IPS DF 19.7 (cell line): ENCODE measurements at places on chromosomes 3 and 15.
A peak's percentile ranks its signal among the peaks of the same experiment; 100 is the strongest.

- no peak for DNase-seq
Observed at GRCh38 chr15:59185725-59186124, 20.9 kb upstream of the LDHAL6B start.

- no peak for DNase-seq
Observed at GRCh38 chr3:42061025-42061712, 30.0 kb upstream of the TRAK1 start.

GRCh38 chr3:71601811-71602210, 18.3 kb upstream of the FOXP1 start:
- no peak for DNase-seq

- no peak for DNase-seq
Observed at GRCh38 chr3:160553827-160554226, 11.5 kb downstream of the KPNA4 start.

GRCh38 chr3:55858302-55858701, 371.2 kb upstream of the WNT5A start:
- DNase-seq: no peak

- no peak for DNase-seq
Observed at GRCh38 chr3:65170390-65171042, 482.7 kb upstream of the ADAMTS9 start.

- no peak for DNase-seq
Observed at GRCh38 chr3:94303897-94304296, 241.0 kb downstream of the NSUN3 start.

GRCh38 chr3:133568294-133569014, 5.0 kb upstream of the CDV3 start:
- DNase-seq: no peak

GRCh38 chr15:99090938-99091337, 13.9 kb upstream of the SYNM start:
- no peak for DNase-seq

GRCh38 chr3:128607710-128608048, 42.9 kb downstream of the RPN1 start:
- DNase-seq: no peak

GRCh38 chr15:53589520-53590057, 169.9 kb downstream of the WDR72 start:
- DNase-seq: no peak

GRCh38 chr15:40543631-40544294, 21.1 kb downstream of the CCDC32 start:
- DNase-seq: no peak

GRCh38 chr3:53161450-53161819, 426 bp downstream of the PRKCD start:
- DNase-seq: no peak

GRCh38 chr3:167166594-167167253, 213.4 kb downstream of the ZBBX start:
- DNase-seq: no peak

DNA sequence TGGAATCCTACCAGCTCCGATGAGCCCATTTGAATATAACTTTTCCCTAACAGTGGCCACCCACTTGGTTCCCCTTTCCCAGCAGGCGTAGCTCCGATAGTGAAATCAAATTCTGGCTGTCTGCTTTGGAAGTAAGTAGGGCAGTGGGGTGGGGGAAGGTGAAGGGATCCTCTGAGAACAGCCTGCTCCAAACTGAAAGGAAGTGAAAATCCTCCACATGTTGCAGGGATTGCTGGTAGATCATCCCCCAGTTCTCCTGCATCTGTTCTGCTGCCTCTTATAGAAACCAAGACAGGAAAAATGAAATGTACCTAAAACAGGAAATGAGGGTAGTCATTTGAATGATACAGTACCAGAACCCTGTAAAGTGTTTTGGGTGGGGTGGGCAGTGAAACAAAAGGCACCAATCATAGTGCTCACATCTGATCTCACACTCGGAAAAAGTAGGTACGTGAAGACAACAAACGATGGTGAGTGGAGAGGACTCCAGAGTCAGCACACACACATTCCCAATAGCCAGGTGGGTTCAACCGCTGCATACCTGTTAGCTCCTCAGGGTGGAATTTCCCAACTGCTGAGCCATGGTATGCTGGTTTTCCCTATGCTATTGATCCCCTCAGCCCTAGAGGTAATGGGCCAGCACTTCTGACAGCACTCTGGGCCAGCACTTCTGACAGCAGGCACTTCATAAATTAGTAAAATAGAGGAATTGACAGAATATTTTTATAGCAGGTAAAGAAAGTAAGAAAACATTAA, 304.9 kb upstream of the ADAMTS9 start:
- peak; percentile 56 for DNase-seq

GRCh38 chr3:110612045-110612444, 459.6 kb upstream of the NECTIN3 start:
- no peak for DNase-seq

DNA sequence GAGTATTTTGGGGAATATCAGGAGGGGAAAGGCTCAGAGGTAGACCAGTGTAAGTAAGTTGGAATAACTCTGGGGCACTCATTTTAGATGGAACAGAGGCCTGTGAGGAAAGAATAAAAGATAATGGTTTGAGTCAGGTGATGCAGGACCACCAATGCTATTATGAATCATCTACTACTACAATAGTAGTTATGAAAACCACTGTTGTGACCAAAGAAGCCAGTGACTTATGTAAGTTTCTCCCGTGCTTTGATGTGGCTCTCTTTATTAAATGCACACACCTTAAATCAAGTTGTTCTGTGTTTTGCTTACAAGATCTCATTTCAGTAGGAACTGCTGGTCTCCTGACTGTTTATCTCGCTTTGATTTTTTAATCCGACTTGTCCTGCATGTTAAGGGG, 13.1 kb upstream of the GUCA1C start:
- DNase-seq: no peak

- no peak for DNase-seq
Observed at GRCh38 chr3:16174389-16174788, at the start of gene GALNT15. TSS of gene GALNT15 (plus strand) at chr3:16174680. CDS start at chr3:16175152, 472 bp downstream.

- DNase-seq: no peak
Observed at GRCh38 chr15:86231864-86232721, 152.4 kb downstream of the AGBL1 start.

DNA sequence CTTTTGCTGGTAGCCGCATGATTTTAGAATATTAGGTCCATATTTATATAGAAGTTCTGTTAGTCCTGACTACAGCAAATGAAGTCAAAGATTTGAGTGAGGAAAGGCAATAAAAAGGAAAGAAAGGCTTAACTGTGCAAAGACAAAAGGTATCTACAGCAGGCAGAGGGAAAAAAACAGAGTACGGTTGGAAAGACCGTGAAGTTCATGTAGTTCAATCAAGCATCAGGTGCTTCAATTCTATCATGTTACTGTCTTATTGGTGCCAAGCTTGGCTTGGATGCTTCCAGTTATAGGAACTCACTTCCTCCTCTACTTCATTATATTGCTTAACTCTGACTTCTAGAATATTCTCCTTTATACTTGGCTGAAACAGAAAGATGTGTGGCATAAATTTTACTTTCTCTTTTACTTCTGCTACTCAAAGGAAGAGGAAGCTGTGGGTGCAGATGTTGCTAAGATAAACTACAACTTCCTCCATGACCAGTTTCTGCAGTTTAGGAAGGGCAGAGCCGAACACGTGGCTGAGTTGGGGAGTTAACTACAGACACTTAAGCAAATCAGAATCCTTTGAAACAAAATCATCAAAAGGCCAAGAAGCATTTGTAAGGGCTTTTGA, 72.6 kb upstream of the ZBED2 start:
- no peak for DNase-seq

DNA sequence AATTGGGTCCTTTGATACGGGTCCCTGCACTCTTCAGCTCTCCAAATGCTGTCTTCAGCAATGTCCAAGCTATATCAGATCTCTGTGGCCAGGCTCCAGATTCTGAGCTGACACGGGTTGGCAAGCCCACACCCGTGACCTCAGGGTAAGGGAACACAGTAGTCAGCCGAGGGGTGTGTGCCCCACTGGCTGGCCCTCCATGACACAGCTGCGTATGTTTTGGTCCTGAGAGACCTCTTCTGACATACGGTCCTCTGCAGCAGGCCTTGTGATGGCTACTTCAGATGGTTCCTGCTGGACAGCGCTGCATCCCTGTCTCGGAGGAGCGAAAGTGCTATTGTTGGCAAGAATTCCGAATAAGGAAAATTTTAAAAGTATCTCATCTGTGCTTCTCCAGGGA, 85.2 kb upstream of the ADAMTS17 start:
- DNase-seq: no peak

GRCh38 chr15:63041974-63042876, at the start of gene TPM1:
TSS of gene TPM1 (plus strand) at chr15:63042747. CDS start at chr15:63042830, 83 bp downstream.
- no peak for DNase-seq

GRCh38 chr3:124467980-124468902, 262.0 kb upstream of the UMPS start:
- no peak for DNase-seq

DNA sequence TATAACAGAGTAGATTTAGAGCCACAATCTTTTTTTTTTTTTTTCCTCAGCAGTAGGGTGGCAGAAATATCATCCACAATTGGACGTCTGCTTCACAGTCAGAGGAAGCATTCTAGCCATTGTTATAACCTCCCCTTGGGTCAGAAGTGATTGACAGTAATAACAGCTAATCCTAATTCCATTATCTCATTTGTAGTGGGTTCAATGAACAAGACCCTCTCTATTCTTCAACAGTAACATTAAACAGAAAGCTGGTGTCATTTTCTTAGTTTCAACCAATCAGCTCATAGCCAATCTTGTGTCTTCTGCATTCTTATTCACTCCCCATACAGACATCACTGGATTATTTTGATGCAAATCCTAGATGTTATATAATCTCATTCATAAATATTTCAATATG, 44.6 kb downstream of the QTRT2 start:
- no peak for DNase-seq

DNA sequence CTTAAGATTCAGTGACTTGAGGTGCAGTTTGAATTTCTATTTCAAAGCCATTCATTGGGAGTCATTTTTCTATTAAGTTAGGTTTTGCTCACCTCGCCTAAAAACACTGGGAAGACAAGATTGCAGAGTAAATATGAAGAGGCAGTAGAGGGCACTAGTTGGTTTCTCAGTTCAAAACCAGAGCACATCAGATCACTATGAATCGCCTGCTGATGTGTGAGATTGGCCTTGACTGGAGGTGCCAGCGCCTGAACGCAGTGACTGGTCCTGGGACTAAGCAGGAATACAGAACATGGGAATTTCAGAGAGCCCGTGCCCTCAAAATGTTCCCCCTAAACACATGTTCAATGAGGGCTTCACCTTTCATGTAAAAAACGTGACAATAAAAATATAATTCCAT, 229.0 kb downstream of the ITPR1 start:
- no peak for DNase-seq

- DNase-seq: no peak
Observed at GRCh38 chr15:78509726-78510312, 2.4 kb downstream of the HYKK start.

GRCh38 chr3:196967412-196968232, 1.0 kb downstream of the PIGZ start:
- no peak for DNase-seq

DNA sequence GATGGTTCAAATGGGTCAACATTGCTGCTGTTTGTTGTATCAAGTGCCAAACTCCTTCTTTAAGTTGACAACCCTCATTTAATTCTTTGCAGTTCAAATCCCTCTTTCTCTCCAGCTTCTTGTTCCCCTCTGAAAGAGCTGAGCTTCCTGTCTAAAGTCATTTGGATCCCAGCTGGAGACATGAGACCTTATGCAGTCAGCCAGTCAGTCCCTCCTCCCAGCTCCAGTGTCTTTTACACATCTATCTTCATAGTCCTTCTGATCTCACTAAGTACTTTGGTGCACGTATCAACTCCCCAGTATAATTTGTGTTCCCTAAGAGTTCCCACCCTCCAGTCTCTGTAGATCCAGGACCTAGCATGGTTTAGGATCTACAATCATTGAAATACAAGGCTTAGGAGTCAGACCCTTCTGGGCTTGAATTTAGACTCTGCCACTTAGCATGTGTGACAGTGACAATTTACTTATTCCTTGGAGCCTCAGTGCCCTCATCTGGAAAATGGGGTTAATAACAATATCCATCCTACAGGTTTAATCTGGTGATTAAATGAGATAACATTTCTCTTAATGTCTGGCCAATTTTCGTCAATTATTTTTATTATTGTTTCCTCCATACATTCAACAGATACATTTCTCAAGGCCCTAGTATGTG, 102.8 kb upstream of the SEMA6D start:
- no peak for DNase-seq

- DNase-seq: no peak
Observed at GRCh38 chr15:36642311-36642710, 62.9 kb downstream of the CDIN1 start.

- no peak for DNase-seq
Observed at GRCh38 chr3:169509780-169510692, 153.5 kb downstream of the MECOM start.

DNA sequence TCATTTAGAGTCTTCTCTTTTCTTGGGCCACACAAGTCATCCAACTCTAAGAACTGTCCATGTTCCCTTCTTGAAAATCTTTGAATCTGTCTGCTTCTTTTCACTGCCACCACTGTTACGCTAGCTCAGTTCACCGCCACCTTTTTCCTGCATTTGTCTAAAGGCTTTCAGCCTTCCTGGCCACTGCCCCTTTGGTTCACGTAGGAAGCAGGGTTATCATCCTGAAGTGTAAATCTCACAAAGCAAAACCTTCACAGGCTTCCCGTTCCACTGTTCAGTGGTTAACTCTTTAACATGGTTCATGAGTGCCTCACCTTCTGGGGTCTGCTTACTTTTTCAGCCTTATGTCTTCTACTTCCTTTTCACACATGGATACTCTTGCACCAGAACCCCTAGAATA, 26.3 kb upstream of the CCDC39 start:
- no peak for DNase-seq

- no peak for DNase-seq
Observed at GRCh38 chr3:107384907-107385306, 7.7 kb downstream of the CCDC54 start.

DNA sequence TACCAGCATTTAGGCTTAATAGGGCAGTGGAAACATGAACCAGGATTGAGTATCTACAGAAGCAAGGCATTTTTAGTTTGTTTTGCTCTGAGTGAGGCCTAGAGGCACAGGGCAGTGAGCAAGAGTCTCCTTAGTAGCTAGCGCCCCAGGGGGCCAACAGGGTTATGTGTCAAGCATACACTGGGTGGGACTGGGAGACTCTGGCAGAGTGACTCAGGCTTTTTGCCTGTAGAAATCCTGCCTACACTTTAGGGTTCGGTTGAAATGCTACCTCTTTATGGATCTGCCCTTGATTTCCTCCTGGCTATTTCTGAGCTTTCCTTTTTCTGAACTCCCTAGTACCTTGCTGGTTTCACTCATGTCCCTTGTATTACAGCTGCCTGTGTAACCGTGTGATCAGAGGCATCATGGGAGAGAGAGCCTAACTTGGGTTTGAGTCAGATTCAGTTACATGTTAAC, 72.2 kb downstream of the TOP2B start:
- no peak for DNase-seq

DNA sequence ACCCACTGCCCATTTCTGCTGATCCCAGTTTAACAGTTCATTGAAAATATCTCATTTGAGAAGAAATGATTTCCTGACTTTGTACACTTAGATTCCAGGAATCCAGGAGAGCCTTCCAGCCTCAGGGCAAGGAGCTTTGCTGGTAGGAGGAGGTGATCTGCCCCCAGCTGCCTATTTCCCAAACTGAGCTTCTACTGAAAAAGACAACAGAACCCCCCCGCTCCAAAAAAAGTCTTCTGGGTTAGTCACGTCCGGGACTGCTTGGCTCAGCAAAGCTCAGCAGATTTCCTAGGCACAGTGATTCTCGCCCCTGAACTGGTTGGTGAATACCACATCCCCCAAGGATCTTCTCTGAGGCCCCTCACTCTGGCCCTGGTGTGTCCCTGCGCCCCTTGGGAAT, 13.1 kb downstream of the SLC6A6 start:
- no peak for DNase-seq
